Placental pericyte (primary cell): ENCODE measurements at places on chromosomes 16 and 17. TPM values are rescaled to one million over a fixed set of nuclear protein-coding genes. Genes with fewer than 3 reads are reported as not detected.

Gene KRT36
- 0.22 TPM in 1 of 2 replicates, not detected in the other for total RNA-seq

Gene CPNE7
- total RNA-seq: 25.6 and 44.9 TPM in 2 replicates

Gene MT1A
- not detected in 2 replicates for total RNA-seq

Gene SETD1A
- total RNA-seq: 5.0 and 5.2 TPM in 2 replicates

Gene KRT33B
- total RNA-seq: not detected in 2 replicates

Gene SKAP1
- total RNA-seq: not detected in 2 replicates

Gene HP
- not detected in 2 replicates for total RNA-seq

Gene KCNJ16
- total RNA-seq: not detected in 2 replicates

Gene CLEC18A
- total RNA-seq: 0.14 and 0.66 TPM in 2 replicates

Gene ANKFN1
- not detected in 2 replicates for total RNA-seq

Gene CDH5
- total RNA-seq: 0.57 TPM in 1 of 2 replicates, not detected in the other

Gene CTF1
- total RNA-seq: 2.0 and 4.4 TPM in 2 replicates

Gene ENPP7
- not detected in 2 replicates for total RNA-seq

Gene PRDM7
- not detected in 2 replicates for total RNA-seq
